CD4-positive, alpha-beta T cell treated with Interleukin-4 for 4 hours (primary cell): ENCODE measurements at places on chromosomes 16 and 17.

DNA sequence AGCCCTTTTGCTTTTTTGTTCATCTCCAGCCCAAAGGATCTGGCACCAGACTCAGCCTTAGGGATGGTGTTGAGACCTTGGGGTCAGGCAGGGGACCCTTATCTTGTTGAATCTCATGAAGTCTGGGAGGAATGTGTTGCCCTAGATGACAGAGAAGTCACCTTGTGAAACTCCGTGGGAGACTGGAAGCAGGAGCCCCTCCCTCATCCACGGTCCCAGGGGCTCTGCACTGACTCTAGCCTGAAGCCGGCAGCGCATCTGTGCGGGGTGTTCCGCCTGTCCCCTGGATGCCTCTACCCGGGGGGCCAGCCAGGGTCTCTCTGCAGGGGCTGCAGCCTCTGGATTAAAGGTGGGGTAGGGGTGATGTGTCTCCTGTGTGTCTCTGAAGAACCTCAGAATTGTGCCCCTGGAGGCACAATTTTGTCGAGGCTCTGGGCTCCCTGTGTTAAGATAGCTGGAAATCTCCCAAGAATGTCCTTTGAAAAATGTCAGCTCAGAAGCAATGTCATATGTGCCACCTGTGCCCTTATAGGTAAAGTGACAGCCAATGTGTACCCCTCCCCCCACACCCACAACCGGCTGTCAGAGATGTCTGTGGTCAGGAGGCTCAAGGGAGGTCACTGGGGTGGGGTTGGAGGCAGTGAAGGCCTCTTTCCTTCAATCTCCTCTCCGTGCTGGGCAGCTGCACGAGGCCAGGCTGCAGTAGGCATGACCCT is 32.1 kb upstream of the CDC42EP4 start:
- DNase-seq, result no peak

- no peak for DNase-seq
Measured at GRCh38 chr16:86626966-86627365, 48.6 kb downstream of the FOXL1 start.

GRCh38 chr16:4578961-4579530 is 22.9 kb downstream of the C16orf96 start:
- no peak for DNase-seq

- DNase-seq, result no peak
Measured at GRCh38 chr16:72740347-72740746, 307.6 kb downstream of the ZFHX3 start.

GRCh38 chr16:48128769-48129168 is 27.0 kb downstream of the ABCC12 start:
- no peak for DNase-seq

DNA sequence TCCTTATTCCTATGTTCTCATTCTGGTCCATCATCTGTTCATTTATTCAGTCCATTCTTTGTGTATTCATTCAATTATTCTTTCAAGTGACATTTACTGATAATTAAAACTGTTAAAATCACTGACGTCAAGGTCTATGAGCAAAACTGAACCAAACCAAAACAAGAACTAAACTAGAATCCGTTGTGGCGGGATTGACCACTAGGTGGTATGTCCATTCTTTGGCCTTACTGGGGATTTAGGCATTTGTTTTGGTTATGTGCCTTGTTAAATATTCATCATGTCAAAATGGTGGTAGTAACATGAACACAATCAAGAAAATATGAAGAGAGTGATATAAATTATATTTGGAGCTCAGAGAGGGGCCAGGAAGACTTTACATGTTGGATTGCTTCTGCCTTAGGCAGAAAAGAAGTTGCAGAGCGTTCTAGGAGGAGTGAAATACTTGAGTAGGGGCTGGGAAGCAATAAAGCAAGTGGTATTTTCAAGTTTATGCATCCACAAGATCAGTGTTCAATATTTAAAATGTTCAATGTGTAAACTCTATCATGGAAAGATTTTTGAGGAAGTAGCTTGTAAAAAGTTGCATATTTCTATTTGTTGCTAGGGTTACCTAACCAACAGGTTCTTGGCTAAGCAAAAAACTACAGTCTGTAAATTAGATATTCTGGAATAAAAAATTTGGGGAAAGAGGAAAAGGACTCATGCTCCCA is 129.0 kb downstream of the CDH13 start:
- DNase-seq, result no peak

DNA sequence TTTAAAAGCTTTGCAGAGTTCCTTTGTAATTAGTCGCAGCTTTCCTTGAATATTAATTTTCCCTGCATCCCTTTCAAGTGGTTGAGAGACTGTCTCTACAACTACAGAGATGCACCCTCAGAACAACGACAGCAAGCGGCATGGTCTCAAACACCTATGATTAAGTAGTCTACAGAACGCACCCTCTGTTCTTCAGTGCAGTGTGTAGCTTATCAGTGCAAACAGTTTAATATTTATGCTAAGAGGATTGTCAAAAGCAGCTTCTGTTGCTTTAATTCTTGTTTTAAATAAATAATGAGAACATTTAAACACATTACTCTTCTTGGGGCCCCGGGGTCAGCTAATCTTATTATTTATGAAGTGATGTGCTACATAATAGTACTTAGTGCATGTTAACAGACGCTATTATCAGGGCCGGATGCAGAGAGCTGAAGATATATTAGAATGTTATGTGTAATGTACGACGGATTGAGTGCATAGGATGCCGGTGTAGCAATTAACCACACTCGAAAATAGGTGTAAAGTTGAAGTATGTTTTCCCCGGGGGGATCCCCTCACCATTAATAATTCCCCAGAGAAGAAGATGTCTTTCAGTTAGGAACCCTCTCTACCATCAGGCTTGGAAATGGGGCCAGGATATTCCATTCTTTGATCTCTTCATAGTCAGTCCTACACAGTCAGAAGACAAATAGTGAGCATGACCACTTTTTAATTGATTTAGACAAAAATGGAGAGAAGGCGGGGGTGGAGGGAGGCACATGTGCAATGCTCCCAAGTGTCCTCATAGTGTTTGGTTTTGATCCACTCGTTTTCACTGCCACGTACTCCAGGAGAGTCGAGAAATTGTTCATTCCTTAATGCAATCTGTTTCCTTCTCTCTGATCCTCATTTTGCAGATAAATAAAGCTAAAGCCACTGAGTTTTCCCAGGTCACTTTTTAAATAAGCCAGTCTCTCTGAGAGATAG is 176.3 kb downstream of the IRX3 start:
- no peak for DNase-seq

GRCh38 chr17:61399131-61400065 is at the start of gene TBX2:
TSS of gene TBX2 (plus strand) at chr17:61399843. CDS start at chr17:61400177, 334 bp downstream.
- no peak for DNase-seq

DNA sequence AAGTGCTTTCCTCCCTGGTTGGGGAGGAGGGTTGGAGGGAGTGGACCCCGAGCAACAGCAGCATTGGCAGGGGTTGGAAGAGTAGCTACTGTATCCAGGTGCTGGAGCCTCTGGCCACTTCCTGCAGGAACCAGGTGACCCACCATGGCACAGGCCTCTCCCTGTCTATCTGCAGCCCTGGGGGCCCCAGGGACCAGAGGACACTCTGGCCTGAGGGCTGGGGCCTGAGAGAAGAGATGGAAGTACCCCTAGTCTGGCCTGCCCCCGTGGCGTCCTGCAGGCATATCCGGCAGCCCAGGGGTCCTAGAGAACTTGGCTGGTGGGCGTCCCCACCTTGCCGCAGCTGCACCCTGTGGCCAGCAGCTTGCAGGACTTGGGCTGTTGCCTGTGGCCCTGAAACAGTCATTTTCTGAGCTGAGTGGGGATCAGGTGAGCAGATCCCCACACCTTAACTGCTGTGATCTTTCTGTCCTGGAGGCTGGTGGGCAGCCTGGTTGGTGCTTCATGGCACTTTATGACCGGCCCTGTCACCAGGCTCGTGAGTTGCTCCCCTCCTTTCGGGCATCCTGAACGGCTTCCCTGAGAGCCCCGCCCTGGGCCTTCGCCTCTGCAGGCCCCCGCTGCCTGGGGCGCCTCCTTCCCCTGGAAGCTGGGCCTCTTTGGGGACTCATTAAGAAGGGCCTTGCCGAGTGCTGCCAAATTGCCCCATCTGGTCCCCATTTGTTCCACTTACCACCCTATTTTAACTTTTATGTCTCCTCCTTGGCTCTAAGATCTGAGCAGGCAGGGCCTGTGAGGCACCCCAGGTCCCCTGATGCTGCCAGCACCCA is 298.6 kb downstream of the SEC14L1 start:
- DNase-seq, result no peak

- no peak for DNase-seq
Measured at GRCh38 chr16:4601036-4601863, 13.4 kb downstream of the UBALD1 start.

DNA sequence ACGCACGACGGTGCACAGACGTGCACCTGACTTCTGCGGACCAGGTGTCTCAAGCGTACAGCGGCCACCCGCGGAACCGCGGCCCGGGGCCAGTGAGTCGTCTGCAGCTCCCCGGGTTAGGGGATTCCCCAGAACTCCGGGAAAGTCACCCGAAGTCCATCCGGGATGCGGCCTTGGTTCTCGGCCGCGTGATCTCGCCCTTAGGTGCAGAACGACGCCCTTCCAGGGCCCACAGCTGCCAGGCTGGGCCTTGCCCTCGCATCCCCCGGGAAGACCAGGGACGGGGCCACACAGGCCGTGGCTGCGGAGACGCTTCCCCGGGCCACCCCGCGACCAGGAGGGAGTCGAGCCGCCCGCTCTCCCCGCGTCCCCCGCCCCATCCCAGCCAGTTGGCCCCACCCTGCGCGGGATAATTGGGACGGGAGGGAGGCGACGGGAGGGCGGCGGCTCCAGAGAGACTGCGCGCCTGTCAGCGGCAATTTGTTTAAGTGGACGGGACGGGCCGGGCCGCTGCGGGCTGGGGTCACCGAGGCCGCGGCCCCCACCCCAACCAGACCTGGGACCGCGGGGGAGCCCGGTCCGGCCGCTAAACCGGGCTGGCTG is 3.6 kb upstream of the TBX2 start:
- DNase-seq, result no peak

DNA sequence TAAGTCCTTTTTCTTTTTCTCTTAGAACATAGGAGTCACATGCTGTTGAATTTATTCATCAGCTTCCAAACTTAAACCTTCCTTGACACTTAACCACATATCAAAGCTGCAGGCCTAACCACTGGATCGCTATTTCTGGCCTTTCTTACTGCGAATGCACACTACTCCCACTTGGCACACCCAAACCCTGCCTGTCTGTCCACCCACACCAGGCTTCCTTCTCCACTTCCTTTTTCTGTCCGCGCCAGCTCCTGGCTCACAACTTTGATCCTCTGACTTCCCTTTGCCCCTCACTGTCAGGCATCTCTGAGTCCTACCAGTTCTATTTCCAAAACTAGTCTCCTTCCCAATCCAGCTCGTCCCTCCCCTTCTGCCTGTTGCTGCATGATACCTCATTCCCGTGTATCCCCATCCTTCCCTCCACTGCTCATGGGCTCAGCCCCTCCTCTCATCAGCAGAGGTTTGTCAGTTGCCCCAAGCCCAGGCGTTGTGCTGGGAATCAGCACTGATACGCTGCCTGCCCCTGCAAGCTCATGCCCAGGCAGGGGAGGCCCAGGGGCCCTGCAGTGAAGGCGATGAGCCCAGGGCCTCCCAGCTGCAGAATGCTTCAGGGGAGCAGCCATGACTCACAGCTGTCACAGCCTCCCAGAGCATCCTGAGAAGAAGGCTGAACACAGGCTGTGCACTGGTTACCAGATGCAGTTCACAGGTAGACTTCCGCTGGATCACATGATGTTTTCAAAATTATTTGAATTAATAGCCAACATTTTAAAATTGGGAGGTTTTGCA is 179.8 kb downstream of the KATNIP start:
- DNase-seq, result no peak

GRCh38 chr17:79801156-79802038 is 4.5 kb upstream of the CBX8 start:
- no peak for DNase-seq

- DNase-seq, result no peak
Measured at GRCh38 chr17:45284176-45285140, 22.6 kb upstream of the SPATA32 start.

GRCh38 chr16:82715833-82716232 is 89.1 kb downstream of the CDH13 start:
- no peak for DNase-seq

GRCh38 chr16:28321700-28322411 is 29.5 kb downstream of the SBK1 start:
- no peak for DNase-seq

DNA sequence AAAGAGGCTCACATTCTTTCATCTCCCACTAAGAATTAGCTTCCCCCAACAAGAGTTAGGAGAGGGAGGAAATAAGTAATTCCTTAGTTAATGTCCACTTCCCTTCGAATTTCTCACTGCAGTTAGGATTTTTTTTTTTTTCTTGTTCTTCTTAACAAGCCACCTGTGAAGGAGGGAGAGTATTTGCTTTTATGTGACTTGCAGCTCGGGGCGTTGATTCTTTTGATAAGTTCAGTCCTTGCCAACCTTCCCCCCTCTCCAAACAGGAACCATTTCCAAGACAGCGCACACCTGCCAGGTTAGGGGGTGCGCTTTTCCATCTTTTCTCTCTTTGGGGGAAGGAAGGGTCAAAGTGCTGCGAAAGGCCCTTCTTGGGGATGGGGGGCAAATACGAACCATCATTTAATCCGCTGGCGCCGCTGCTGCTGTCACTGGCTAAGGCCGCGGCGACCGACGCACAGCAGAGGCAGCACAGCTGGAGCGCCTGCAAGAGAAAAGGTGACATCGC is 758 bp downstream of the ADAMTS18 start:
- DNase-seq, result no peak
